ENCODE measurements at places on chromosomes 6 and 20.

- DNase-seq, result no peak
Measured at GRCh38 chr20:63819224-63819921, 11.7 kb downstream of the ZBTB46 start.

GRCh38 chr6:26477426-26477825 is 19.7 kb downstream of the BTN2A1 start:
- no peak for DNase-seq

DNA sequence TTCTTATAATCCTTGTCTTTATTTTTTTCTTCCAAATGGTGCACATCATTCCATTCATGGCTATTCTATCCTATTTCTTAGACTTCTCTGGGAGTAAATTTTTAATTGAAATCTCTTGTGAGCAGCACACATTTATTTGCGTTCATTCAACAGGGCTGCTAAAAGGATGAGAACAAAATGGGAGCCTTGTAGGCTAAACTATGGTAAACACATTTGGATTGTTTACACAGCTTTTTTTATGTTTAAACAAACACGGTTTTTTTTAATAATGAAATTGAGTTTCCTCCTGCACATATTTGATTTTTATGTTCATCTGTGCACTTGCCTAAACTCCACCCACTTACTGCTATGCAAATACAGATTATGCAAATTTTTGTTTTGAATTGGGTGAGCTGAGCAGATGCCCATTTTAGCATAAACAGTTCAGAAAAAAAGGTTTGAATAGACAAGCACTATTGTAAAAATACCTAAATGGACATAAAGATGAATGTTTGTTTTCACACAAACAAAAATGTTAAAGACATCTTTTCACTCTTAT is 92.0 kb downstream of the OLIG3 start:
- no peak for DNase-seq

DNA sequence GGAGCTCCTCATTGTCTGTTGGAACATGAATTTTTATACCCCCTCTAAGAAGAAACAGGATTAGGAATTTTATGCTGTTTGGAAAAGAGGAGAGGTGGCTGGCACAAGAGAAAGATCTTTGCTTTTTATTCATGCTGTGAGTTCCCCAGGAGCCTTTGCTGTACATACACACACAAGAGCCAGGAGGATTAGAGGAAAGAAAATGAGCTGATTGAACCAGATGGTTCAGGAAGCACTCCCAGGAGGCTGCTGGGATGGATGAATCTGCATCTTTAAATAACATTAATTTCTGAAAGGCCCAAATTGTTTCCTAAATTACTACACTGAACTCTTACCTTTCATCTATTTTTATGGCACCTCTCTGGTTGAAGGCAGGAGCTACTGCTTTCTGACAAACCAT is 20.1 kb upstream of the TCP11 start:
- no peak for DNase-seq

DNA sequence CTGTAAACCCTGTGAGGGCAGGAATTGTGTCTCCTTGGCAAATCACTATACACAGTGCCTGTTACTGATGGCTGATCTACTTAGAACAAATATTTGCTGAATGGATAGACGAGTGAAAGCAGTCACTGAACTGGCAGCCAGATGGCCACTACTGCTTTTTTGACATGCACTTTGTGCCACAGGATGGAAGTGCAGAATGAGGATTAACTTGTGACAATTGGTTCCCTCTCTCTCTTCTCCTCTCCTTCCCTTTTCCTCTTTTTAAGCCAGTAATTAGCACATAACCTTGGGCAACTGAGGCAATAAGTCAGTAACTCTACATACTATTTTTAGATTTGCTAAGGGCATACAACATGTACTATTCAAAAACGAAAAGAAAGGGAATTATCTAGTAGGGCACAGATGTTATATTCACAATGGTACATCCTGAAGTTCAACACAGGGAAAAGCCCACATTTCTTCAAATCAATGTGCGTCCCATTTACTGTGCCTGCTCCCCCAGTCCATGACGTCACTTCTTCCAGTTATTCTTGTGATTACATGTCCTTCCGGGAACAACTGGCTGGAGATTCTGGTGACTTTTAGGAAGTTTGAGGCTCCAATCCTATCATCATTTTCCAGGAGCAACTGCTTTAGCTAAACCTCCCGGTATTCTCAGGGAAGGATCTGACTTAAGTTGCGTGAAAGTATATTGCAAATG is 17.0 kb upstream of the RPS6KA2 start:
- DNase-seq, result no peak

- DNase-seq, result no peak
Measured at GRCh38 chr6:134267917-134268361, 50.0 kb downstream of the SGK1 start.

DNA sequence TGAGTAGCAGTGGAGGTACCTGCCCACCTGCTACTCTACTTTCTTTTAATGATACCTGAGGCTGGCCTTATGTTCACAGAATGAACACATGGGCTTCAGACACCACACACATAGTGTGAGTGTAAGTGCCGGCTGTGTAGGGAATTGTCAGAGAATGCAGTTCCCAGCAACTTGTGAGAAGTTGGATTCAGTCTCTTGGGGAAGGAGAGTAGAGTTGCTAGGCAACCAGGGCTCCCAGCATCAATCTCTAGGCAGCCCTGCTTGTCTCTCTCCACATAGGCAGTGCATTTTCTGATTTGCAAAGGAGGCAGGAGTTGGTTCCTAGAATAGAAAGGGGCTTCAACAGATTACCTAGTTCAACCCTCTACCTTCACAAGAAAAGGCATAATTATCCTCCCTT is 74.1 kb downstream of the BFSP1 start:
- DNase-seq, result no peak

DNA sequence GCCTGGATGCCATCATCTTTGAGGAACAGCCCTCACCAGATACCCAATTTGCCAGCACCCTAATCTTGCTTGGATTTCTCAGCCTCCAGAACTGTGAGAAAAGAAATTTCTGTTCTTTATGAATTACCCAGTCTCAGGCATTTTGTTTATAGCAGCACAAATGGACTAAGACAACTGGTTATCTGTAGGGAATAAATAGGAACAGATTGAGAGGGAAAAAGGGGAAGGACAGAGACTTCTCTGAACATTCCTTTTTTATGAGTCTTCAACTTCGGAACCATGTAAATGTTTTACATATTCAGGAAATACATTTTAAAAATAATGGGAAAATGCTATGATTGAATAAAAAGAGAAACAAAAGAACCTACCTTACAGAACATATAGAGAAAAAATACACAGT is 20.9 kb downstream of the KCTD20 start:
- no peak for DNase-seq

- no peak for DNase-seq
Measured at GRCh38 chr6:127716465-127716864, 139.5 kb downstream of the C6orf58 start.

DNA sequence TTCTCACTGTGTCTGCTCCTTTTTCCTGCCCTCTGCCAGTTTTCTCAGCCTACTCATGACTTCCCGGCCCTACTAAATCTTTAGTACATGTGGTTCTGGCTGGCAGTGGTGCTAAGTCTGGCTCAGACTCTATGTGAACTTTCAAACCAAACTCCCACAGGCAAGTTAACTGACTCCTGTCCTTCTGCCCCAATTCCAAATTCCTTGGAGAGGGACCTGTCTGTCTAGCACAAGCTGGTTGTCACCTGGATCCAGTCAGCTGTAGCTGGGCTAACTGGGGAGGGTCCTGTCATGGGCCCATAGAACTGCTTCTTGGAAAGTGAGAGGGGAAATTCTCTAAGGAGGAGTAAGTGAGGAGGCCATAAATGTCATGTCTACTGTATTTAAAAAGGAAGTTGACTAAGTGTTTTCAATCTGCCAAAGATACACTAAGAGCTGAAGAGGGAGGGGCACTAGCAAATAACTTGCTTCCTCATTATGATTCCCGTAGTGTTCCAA is 240.1 kb downstream of the KCNQ5 start:
- no peak for DNase-seq

DNA sequence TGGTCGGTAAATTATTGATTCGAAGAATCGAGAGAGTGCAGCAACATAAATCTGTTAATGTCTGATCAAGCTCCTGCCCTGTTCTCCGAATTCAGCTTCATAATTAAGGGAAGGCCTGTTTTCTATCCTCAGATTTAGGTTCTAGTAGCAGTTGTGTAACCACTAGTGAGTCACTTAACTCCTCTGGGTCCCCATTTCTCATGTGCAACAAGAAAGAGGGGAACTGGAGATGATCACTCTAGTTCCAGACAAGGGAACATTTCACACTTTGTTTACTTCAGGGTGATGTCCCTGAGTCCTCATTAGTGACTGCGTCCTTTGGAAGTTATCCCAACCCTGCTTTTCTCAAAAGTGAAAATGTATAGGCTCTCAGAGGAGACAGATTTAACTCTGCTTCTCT is 68.1 kb upstream of the RNF146 start:
- DNase-seq, result no peak

DNA sequence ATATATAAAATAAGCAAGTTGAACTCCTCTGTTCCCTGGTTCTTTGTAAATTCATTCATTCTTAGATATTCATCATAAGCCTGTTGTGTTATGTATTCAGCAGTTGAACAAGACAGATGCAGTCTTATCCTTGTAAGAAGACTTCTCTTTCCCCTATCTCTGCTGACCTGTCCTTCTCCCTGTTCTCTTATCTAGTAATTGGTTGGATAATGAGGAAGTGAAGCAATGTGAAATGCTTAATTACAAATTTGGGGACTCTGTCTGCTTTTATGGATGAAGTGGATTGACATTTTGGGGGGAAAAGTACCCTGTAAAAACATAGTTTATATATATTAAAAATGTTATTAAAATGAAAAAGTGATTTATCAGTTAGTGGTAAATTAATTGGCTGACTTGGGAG is 37.0 kb downstream of the CDKAL1 start:
- no peak for DNase-seq

- DNase-seq, result no peak
Measured at GRCh38 chr6:42049116-42049809, 1.1 kb upstream of the TAF8 start.

DNA sequence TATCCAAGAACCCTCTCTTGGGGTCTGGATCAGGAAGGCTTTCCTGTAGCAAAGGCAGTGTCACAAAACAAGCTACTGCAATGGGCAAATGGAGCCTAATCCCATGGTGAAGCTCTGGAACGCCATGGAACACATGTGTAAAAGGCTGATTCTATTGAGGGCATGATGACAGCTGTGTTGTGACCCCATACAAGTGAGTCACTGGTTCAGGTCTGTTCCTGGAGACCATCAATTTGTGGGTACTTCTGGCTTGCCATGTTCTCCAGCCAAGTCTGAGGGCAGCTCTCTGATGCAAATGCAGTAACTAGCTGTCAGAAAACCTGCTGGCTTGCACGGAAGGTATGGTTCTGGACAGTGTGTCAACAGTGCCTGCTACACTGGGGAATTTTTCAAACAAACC is 33.3 kb upstream of the ECHDC1 start:
- no peak for DNase-seq

DNA sequence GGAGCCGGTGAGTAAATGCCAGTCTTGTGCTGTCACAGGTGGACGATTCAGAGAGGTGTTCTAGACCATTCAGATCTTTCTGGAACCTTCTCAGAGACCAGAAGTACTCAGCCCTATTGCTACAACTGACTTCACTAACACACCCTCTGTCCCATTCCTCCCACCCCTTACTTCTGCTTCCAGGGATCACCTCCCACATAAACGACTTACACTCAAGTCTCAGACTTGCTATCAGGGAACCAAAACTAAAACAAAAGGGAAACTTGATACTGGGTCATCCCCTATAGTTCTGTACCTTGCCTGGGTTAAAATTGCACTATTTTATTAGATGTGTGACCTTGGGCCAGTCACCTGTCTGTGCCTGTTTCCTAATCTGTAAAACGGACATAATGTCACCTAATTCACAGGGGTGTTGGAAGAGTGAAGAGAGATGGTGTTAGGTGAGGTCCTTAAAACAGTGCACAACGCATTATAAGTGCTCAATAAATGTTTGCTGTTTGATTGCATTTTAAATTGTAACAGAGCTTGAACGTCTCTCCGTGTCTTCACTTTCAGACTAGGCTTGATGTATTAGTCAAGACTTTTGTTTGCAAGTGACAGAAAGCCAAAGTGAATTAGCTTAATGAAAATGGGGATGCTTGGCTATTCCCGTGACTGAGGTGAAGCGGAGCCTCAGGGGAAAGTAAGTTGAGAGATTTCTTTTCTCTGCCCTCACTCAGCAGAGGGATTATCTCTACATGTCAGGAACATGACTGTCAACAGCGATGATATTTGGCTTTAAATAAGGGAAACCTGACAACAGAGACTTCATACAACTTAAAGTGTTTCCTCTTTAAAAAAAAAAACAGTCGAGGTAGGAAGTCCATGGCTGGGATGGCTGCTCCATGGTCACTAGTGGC is 3.0 kb upstream of the SRXN1 start:
- DNase-seq, result no peak

GRCh38 chr6:159422041-159422984 is 253.1 kb downstream of the FNDC1 start:
- no peak for DNase-seq

DNA sequence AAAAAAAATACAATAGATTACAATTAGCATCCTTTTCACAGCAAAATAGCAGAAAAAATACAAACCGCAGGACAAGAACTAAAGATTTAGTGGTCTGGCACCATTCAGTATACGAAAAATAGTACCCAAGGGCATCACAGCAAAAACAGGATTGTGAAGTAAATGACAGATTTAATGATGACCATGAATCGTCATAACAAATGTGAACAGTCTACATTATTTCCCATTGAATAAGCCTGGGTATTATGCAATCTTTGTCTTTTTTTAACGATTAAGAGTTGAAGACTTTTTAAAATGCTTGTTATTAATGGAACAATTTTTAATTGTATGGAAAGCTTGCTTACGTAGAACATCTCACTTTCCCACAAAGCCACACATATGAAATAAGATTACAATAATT is 432.8 kb downstream of the PKHD1 start:
- DNase-seq, result no peak

- no peak for DNase-seq
Measured at GRCh38 chr6:35564733-35565132, 52.0 kb upstream of the TULP1 start.

GRCh38 chr6:168095716-168096250 is 16.8 kb upstream of the FRMD1 start:
- DNase-seq, result no peak

- no peak for DNase-seq
Measured at GRCh38 chr6:56582236-56582635, 60.5 kb downstream of the DST start.

DNA sequence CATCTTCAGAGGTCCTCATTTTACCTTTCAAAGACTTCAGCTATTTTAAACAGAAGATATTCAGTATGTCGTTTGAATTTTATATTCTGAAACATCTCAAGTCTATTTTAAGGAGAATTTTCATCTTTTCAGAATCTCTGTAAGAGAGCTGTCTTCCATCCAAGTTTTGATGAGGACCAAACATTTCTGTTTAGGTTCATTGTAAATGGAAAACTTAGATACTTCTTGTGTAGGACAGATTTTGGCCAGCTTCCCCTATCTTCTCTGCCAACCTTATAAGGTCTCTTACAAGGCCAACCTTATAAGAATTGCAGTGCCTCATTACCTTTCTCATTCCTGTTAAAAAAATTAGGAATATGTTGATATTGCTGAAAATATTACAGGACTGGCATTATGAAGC is 88.1 kb downstream of the AKAP7 start:
- DNase-seq, result no peak

Measured in PC-9 (cell line).